Coronary artery (tissue), 2 donors: ENCODE measurements at places on chromosomes 16 and 17.

- DNase-seq, result no peak
Observed at GRCh38 chr17:2850991-2851390, 54.8 kb downstream of the RAP1GAP2 start.

DNA sequence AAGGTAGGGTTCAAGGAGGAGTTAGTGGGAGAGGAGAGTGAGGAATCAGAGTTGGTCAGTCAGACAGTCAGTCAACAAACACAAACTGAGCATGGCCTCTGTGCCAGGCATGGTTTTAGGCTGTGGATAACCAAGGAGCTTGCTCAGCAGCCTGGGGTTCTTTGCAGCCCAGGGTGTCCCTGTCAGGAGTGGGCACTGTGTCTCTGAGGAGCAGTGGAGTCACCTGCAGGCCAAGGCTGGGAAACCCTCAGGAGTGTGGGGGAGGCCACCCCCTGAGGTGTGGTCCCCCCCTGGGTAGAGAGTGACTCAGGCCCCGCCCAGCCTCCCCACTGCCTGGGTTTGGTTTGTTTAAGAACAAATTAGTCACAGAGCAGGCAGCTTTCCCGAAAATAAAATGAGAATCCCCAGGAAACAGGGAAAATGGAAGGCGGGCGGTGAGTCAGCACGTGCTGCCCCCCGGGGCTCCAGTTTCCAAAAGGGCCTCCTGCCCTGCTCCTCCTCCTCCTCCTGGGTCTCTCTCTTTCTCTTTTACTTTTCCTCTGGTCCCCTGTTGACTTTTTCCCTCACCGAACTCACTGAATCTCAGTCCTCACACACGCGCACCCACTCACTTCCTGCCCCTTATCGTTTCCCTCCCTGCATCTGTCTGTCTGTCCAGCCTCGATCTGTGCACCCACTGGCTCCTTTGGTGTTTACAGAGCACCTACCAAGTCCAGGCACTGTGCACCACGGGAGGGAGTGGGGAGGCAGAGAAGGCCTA lies 44.3 kb downstream of the SOCS3 start:
- DNase-seq, result peak; percentile 95

DNA sequence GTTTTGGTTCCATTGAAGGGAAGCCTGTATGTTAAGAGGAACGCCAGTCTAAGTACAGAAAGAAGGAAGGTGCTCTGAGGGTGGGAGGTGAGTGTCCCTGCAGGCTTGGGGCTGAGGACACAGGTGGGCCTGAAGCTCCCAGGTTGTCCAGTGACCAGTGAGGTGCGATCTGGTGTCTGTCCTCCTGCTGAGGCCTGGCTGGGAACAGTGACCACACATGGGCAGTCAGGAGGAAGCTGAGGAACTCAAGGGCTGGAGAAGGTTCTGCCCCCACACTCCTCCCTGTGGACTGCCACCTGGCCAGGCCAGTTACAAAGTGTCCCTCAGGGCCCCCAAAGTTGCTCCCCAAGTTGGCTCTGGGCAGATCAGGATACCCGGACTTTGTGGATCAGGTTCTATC lies 102.1 kb downstream of the N4BP1 start:
- DNase-seq, result no peak

DNA sequence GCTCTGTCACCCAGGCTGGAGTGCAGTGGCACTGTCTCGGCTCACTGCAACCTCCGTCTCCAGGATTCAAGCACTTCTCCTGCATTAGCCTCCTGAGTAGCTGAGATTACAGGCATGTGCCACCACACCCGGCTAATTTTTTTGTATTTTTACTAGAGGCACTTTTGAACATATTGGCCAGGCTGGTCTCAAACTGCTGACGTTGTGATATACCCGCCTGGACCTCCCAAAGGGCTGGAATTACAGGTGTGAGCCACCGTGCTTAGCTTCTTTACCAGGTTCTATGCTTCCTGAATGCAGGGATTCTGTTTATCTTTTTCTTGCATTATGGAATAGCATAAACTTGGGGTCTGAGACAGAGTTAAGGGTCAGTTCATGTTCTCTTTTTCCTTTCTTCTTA lies 317.9 kb upstream of the RBFOX1 start:
- no peak for DNase-seq

DNA sequence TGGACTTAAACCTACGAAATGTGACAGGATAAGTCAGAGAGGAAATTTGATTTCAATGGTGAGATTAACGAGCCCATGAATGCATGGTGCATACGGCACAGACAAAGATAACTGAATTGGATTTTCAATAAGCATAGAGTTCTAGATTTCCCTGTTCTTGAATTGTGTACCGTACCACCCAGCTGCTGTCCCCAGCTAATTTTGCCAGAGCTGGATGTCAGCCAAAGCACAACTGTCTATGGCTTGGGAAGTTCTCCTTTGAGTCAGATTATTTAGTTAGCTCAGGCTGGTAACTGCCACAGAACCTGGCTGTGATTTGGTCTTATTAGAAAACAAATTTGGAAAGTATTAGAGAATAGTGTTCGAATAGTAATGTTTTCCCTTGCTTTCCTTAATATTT lies 143.1 kb downstream of the CDH13 start:
- DNase-seq, result no peak

- no peak for DNase-seq
Observed at GRCh38 chr16:27657811-27658210, 107.9 kb downstream of the KATNIP start.

GRCh38 chr17:40960144-40960543 lies 6.6 kb downstream of the KRT39 start:
- no peak for DNase-seq

DNA sequence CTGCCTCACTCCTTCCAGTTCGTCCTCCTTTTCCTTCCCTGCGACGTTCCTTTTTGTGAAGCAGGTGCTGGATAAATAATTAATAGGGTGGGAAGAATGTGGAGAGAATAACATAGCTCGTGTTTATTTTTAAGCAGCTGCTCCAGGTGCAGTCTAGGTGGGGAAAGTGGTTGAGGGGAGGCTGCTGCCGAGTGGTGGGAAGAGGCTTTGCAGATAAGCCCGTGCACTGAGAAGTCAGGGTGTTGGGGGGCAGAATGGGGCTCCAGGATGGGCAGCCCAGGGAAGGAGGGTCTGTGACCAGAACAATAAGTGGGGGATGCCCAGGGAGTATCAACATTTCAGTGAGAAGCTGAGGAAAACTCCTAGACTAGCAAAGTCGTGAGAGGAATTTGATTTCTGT lies 300.5 kb downstream of the CPPED1 start:
- no peak for DNase-seq

DNA sequence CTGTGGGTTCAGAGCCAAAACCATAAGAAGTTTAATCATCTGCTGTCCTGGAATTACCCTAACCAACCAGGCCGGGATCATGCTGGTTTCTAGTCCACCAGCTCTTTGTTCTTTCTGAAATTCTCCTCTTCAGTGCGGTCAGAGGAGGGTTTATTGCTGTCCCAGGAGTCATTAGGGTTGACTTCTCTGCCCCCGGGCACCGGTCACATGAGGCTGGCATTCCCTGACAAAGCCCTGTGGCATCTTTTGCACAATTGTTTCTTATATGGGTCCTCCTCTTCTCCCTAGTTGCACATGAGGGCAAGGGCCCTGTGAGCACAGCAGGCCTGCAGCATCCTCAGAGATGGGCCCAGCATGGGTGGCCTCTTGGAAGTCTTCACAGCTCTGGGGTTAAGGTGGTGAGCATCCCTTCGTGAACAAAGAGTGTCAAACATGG lies 243.9 kb downstream of the IRF8 start:
- no peak for DNase-seq

- DNase-seq, result no peak
Observed at GRCh38 chr17:63317166-63317840, 128.8 kb downstream of the CYB561 start.

- DNase-seq, result no peak
Observed at GRCh38 chr16:17423221-17423620, 47.5 kb downstream of the XYLT1 start.

- DNase-seq, result no peak
Observed at GRCh38 chr17:77644181-77645071, 314.1 kb upstream of the TNRC6C start.

DNA sequence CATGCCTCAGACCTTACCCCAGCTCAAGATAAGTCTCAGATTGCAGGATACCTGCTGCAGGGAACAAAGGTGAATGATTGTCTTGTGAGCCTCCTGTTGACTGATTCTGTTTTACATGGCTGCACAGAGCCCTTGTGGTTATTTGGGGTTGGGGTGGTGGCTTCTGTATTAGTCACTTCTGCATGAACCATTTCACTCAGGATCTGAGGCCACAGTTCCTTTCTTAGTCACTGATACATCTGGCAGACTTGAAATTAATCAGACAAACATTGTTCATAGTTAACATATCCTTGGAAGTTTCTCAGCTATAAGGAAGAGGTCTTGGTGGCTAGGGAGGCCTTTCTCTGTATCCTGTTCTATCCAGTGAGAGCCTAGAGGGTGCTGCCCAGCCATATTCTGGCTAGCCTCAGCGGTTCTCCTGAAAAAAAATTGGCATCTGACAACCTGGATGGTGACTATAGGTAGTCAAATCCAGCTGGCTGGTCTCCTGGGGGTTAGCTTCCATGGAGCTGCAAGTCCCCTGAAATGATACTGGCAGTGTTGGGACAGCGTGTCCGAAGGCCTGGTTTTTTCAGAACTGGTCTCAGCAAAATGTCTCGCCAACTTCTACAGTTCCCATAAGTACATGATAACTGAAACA lies 8.4 kb upstream of the PLK1 start:
- DNase-seq, result no peak

- DNase-seq, result no peak
Observed at GRCh38 chr16:51402785-51403184, 251.7 kb upstream of the SALL1 start.

GRCh38 chr17:74361230-74362068 lies at the start of gene BTBD17:
Gene BTBD17 (minus strand): TSS chr17:74361868. CDS start chr17:74361819, 49 bp downstream.
- DNase-seq, result no peak

- DNase-seq, result no peak
Observed at GRCh38 chr17:60127068-60128064, 22.4 kb upstream of the CA4 start.

DNA sequence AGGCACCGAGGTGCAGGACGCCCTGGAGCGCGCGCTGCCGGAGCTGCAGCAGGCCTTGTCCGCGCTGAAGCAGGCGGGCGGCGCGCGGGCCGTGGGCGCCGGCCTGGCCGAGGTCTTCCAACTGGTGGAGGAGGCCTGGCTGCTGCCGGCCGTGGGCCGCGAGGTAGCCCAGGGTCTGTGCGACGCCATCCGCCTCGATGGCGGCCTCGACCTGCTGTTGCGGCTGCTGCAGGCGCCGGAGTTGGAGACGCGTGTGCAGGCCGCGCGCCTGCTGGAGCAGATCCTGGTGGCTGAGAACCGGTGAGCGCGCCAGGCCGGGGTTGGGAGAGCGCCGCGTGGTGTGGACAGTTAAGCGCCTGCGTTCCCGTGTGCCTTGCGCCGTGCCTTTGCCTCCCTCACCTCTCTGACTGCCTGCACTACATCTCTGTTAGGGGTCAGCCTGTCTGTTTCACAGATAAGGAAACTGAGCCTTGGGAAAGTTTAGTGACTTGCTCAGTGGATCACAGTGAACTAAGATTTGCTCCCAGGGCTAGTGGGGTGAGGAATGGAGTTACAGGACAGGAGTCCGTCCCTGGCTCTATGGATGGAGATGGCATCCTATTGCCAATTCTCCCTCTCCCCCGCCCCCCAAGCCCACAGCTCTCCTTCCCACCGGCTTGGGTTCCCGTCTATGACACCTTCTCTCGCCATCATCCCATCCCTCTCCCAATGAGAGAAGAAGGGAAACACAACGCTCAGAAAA lies 880 bp downstream of the SARM1 start:
- no peak for DNase-seq

GRCh38 chr17:72136692-72137091 lies 15.9 kb downstream of the SOX9 start:
- no peak for DNase-seq

- peak; percentile 58 for DNase-seq
Observed at GRCh38 chr17:58303971-58304749, 23.4 kb upstream of the MPO start.

DNA sequence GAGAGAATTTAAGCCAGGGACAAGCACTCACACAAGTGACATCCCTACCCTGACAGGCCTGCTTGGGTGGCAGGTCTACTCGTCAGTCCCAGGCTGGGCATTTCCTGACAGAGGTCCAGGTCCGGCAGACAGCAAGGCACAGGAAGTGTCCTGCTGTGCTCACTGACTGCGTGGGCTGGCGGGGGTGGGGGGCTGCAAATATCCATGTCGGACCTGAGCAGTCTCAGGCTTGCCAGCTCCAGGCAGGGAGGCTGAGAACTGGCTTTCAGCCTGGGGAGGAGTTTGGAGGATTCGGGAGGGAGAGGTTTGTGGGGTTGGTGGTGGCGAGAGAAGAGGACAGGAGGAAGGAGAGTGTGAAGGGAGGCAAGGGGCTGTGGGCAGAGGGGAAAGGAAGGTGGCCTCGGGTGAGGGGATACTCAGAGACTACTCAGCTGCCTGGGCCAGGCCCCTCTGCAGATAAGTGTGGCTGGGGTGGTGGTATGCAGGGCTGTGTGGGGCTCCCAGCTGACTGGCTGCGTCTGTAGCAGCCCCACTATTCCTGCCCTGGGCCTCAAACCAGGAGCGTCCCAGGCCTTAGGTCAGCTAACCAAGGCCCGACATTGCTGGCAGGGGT lies 7.8 kb downstream of the HIC1 start:
- DNase-seq, result no peak

DNA sequence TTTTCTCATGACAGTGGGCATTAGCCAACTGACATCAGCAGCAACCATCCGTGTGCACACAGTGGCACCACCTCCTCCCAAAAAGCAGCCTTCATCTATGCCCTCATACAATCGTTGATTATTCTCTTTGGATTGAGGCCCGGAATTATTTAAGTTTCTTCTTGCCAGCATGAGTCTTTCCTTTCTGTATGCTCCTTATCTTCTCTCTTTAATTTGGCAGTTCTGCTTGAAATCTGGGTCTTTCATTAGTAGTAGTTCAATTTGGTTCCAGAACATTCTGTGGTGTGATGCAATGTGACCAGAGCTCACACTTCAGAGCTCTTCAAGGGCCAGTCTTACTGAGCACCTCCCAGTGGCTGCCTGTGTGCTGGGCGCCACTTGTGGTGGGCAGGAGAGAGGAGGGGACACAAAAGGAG lies 52.2 kb upstream of the STH start:
- no peak for DNase-seq

GRCh38 chr17:76080768-76081287 lies 1.8 kb downstream of the ZACN start:
- no peak for DNase-seq

GRCh38 chr17:7029659-7030058 lies 6.2 kb upstream of the SLC16A13 start:
- no peak for DNase-seq

DNA sequence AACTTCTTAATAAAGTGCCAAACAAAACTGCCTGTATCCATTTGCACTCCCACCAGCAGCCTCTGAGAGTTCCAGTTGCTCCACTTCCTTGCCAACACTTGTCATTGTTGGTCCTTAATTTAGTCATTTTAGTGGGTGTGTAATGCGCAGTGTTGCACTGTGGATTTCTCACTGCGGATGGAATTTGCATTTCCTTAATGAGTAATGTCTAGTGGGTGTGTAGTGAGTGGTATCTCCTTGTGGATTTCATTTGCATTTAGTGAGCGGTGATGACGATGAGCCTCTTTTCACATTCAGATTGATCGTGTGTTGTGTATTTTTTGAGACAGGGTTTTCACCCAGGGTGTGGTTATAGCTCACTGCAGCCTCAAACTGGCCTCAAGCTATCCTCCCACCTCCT lies 4.1 kb upstream of the MSLN start:
- no peak for DNase-seq

- DNase-seq, result no peak
Observed at GRCh38 chr16:48155926-48156789, at the start of gene ABCC12. Gene ABCC12 (minus strand): TSS chr16:48155993. CDS start chr16:48146424, 9,569 bp downstream.
